Osteoblast (primary cell): ENCODE measurements at places on chromosomes 12 and 14. TPM values are rescaled to one million over a fixed set of nuclear protein-coding genes. Genes with fewer than 3 reads are reported as not detected.
A peak's percentile ranks its signal among the peaks of the same experiment; 100 is the strongest.

- no peak overlapping the region for H3K27ac ChIP-seq
- DNase-seq = no peak
- no peaks in the 10 kb centered on the region for H3K27me3 ChIP-seq
- no peak overlapping the region for H3K4me3 ChIP-seq
These were observed 205.6 kb upstream of the SOX5 start for GRCh38 chr12:24155042-24155441.

- H3K27ac ChIP-seq = no peak overlapping the region
- no peaks in the 10 kb centered on the region for H3K27me3 ChIP-seq
- H3K36me3 ChIP-seq = no peaks in the 10 kb centered on the region
- no peak overlapping the region for H3K4me3 ChIP-seq
These were observed 28.3 kb downstream of the NTN4 start for GRCh38 chr12:95762123-95762785.

DNA sequence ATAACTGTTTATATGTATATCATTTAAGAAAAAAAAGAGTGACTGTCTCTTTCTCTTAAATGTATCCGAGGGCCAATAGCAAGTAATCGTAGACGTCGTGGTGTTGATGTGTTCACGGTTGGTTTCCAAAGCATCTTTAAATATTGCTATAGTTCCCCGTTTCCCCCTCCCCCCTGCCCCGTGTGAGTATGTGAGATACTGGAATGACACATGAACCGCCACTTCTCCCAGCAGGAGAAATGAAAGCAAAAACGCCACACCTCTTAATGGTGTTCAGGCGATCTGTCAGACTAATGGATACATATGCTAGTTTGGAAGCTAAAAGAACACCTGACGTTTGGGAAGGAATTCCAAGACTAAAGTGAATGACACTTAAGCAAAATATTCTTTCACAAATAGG, 258.3 kb downstream of the FOXN3 start:
- H3K27me3 ChIP-seq = no peaks in the 10 kb centered on the region
- H3K4me3 ChIP-seq = no peak overlapping the region
- H3K4me1 ChIP-seq = no peaks in the 10 kb centered on the region
- DNase-seq = no peak
- peaks cover 3% of the 10 kb centered on the region for H3K36me3 ChIP-seq

- no peaks in the 10 kb centered on the region for H3K27me3 ChIP-seq
- no peak overlapping the region for H3K27ac ChIP-seq
- H3K4me1 ChIP-seq = no peaks in the 10 kb centered on the region
- no peaks in the 10 kb centered on the region for H3K36me3 ChIP-seq
- DNase-seq = no peak
- no peak overlapping the region for H3K4me3 ChIP-seq
These were observed 183.4 kb upstream of the PPFIA2 start for GRCh38 chr12:81942594-81942993.

GRCh38 chr12:97643924-97644323, 181.3 kb downstream of the RMST start:
- no peaks in the 10 kb centered on the region for H3K36me3 ChIP-seq
- H3K4me3 ChIP-seq = no peak overlapping the region
- no peak overlapping the region for H3K27ac ChIP-seq
- no peak for DNase-seq

DNA sequence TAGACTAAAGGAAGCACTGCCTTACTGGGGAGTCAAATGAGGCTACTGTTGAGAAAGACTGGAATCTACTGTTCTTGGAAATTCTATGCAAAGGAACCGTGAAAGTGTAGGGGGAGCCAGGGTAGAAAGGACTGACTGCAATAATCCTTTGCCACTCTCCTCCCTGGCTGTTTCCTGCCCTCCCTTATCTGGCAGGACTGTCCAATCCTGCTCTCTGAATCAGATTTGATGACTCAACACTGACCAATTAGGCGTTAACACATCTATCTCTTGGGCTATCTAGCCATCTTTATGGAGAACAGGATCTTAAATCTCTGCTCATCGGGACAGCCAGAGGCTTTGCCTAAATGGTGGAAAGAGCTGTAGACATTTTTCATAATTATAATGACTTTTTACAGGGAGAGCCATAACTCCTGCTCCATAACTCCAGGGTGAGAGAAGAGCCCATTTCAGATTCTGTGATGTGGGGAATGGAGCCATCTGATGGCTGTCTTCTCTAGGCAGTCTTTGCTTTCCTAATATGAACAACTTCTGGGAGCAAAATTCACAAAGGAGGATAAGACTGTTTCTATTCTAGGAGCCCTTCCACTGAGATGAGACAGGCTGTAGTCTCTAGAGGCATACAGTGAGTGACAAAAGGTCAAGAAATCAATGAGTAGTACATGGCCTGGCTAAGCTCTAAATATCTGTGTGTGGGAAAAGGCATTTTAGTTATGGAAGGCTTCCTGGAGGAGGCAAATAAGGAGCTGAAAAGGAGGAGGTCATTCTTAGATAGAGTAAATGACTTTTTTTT, 68.9 kb upstream of the CISTR start:
- H3K4me3 ChIP-seq = no peak overlapping the region
- DNase-seq = no peak
- no peaks in the 10 kb centered on the region for H3K36me3 ChIP-seq

- H3K27me3 ChIP-seq = no peaks in the 10 kb centered on the region
- DNase-seq = peak; percentile 73
- no peaks in the 10 kb centered on the region for H3K36me3 ChIP-seq
- H3K4me1 ChIP-seq = peaks cover 13% of the 10 kb centered on the region
- H3K27ac ChIP-seq = no peak overlapping the region
These were observed 164.3 kb upstream of the TMPO start for GRCh38 chr12:98351089-98351488.

DNA sequence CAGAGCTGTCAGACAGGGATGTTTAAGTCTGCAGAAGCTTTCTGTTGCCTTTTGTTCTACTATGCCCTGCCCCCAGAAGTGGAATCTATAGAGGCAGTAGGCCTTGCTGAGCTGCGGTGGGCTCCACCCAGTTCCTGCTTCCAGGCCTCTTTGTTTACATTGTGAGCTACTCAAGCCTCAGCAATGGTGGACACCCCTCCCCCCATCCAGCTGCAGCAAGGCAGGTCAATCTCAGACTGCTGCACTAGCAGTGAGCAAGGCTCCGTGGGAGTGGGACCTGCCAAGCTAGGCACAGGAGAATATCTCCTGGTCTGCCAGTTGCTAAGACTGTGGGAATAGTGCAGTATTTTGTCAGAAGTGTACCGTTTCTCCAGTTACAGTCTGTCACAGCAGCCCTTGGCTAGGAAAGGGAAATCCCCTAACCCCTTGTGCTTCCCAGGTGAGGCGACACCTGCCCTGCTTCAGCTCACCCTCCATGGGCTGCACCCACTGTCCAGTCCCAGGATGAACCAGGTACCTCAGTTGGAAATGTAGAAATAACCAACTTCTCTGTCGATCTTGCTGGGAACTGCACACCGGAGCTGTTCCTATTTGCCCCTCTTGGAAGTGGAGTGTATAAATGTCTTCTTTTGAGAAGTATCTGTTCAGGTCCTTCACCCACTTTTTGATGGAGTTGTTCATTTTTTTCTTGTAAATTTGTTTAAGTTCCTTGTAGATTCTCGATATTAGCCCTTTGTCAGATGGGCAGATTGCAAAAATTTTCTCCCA, 213.5 kb upstream of the SLC38A2 start:
- H3K27me3 ChIP-seq = no peaks in the 10 kb centered on the region
- peaks cover 9% of the 10 kb centered on the region for H3K4me1 ChIP-seq
- no peaks in the 10 kb centered on the region for H3K36me3 ChIP-seq
- no peak overlapping the region for H3K27ac ChIP-seq

GRCh38 chr12:110012659-110013058, 13.4 kb downstream of the ANKRD13A start:
- H3K27ac ChIP-seq = peak overlapping the region; percentile 37
- H3K4me3 ChIP-seq = no peak overlapping the region
- H3K36me3 ChIP-seq = peaks cover 59% of the 10 kb centered on the region
- no peaks in the 10 kb centered on the region for H3K27me3 ChIP-seq

DNA sequence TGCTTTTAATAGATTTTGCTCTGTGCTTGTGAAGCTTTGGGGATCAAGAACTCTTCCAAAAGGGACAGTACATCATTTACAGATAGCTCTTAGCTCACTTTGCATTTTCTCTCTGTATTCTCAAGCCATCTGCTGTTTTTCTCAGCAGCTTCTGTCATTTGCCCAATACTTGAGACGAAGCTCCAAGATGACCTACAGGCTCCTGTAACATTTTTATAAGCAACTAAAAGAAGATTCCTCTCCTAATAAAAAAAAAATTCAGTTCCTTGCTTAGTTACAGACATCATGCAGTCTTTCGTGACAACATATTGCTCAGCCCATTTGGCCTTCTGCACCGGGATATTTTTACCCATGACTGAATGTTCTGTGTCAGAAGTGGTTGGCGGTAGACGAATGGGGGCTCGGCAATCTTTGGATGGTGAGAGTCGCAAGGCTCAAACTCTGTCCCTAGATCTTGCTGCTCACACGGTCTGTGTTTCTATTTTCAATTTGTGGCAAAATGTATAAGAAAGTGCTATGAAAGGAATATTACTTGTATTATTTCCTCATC, 215.6 kb downstream of the FSCB start:
- no peaks in the 10 kb centered on the region for H3K27me3 ChIP-seq
- no peaks in the 10 kb centered on the region for H3K4me1 ChIP-seq
- DNase-seq = no peak
- H3K4me3 ChIP-seq = no peak overlapping the region
- no peaks in the 10 kb centered on the region for H3K36me3 ChIP-seq
- no peak overlapping the region for H3K27ac ChIP-seq

DNA sequence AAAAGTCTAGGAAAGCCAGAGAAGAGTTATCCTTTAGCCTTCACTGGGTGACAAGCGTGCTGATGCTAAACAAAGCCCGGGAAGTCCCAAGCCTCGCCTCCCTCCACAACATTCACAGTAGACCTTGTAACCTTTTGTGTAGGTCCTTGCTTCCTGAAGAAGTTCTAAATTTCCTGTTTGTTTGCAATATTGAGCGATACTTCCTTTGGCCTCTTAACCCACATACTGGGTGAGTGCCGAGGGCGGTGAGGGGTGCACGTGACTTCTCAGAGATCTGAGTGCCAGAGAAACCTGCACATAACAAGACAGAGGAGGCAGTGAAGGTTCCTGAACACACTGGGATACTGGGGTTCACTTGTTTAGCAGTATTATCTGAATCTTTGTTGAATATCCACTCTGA, 134.3 kb downstream of the PLXNC1 start:
- peak; percentile 65 for DNase-seq
- no peaks in the 10 kb centered on the region for H3K27me3 ChIP-seq
- no peak overlapping the region for H3K4me3 ChIP-seq
- no peak overlapping the region for H3K27ac ChIP-seq
- H3K36me3 ChIP-seq = no peaks in the 10 kb centered on the region

DNA sequence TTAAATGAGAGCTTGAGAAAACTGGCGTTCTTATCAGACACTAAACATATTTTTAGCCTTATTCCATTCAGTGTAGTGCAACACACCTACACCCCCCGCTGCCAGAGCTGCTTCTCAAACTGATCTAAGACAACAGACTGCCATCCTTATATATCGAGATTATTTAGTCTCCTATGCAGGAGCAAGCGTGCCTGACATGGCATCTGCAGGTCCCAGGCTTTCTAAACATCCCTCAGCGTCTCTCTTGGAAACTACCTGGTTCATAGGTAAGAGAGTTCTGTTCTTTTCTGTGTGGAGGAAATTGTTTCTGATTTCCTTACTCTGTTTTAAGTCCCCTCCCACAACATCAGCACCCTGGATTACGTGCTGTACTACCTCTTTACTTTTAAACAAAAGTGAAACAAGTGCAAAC, 117.1 kb upstream of the PTPRB start:
- DNase-seq = no peak
- H3K36me3 ChIP-seq = no peaks in the 10 kb centered on the region
- no peak overlapping the region for H3K4me3 ChIP-seq

GRCh38 chr12:113189361-113189760, 3.8 kb downstream of the RITA1 start:
- H3K27ac ChIP-seq = no peak overlapping the region
- no peak overlapping the region for H3K4me3 ChIP-seq
- peaks cover 18% of the 10 kb centered on the region for H3K4me1 ChIP-seq
- DNase-seq = peak; percentile 43
- peaks cover 16% of the 10 kb centered on the region for H3K36me3 ChIP-seq

DNA sequence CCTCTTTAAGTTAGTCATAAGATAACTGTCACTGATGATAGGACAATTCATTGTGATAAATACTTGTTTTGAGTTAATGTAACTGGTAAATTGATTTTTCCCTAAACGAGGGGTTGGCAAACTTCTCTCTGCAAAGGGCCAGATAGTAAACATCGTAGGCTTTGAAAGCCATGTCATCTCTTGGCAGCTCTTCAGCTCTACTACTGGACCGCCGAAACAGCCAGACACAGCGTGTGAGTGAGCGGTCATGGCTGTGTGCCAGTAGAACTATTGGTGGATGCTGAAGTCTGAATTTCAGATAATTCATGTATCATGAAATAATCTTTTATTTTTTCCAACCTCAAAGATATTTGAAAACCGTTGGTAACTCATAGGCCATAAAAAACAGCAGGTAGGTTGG, 9.9 kb downstream of the PIWIL1 start:
- no peak overlapping the region for H3K27ac ChIP-seq
- DNase-seq = no peak
- no peaks in the 10 kb centered on the region for H3K27me3 ChIP-seq

DNA sequence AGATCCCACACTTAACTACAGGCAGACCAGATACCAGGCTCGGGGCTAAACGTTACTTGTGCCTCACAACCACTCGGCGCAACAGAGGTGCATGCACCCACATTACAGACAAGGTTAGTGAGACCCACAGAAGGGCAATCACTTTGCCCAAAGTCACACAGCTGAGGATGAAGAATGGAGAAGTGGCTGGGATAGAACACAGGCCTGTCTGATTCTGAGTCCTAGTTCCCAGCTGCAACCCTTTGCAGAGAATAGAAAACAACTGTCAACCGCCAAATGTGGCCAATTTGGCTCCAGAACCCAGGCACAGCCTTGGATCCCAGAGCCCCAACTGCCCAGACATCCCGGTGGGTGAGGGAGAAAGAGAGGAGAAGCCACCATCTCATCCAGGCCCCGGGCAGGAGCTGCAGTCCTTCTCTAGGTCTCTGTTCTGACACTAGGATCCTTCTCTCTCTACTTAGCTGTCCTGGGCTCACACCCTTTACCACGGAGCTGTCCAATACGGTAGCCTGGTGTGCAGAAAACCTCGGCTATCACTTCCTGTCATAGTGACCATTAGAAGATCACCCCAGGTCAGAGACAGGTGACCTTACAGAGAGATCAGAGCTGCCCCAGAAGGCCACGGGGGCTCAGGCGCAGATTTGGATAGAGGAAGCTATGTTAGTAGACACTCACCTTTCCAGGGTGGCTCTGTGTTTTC, 59.1 kb downstream of the FAM222A start:
- no peak overlapping the region for H3K27ac ChIP-seq
- DNase-seq = peak; percentile 92
- peaks cover 9% of the 10 kb centered on the region for H3K4me1 ChIP-seq
- H3K27me3 ChIP-seq = no peaks in the 10 kb centered on the region
- peak overlapping the region; percentile 60 for H3K4me3 ChIP-seq

DNA sequence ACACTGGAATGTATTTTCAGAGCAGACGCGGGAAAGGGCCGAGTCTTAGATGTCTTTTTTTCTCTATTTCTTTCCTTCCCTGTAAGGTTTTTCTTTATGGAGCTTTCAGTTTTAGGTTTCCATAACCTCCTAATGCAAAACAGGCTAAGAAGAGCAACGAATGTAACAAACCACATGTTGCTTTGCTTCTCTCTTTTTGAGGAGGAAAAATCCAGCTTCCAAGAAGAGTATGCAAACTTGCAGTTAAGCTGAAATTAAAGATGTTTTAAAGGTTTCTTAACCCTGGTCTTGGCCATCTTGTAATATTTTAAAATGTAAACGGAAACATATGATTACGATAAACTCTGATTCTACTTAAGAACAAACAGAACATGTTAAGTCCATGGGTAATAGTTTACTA, 86.9 kb downstream of the PRICKLE1 start:
- DNase-seq = no peak
- H3K36me3 ChIP-seq = no peaks in the 10 kb centered on the region
- H3K27ac ChIP-seq = no peak overlapping the region
- no peak overlapping the region for H3K4me3 ChIP-seq

Gene FLRT2
- total RNA-seq = 39.1 and 46.3 TPM in 2 replicates

Gene PPFIA2
- 3.3 and 4.7 TPM in 2 replicates for total RNA-seq

Gene TEX52
- not detected in 2 replicates for total RNA-seq
